ENCODE measurements at places on chromosomes 1 and 21. TPM values are rescaled to one million over a fixed set of nuclear protein-coding genes. Genes with fewer than 3 reads are reported as not detected.

Gene SELL
- 10.3 TPM for total RNA-seq

Gene AHCYL1
- total RNA-seq, result 79.0 TPM

Gene KCNN3
- 3.2 TPM for total RNA-seq

Gene TNFRSF25
- 6.5 TPM for total RNA-seq

Gene TAS1R1
- not detected for total RNA-seq

Gene HSPA6
- 9.0 TPM for total RNA-seq

DNA sequence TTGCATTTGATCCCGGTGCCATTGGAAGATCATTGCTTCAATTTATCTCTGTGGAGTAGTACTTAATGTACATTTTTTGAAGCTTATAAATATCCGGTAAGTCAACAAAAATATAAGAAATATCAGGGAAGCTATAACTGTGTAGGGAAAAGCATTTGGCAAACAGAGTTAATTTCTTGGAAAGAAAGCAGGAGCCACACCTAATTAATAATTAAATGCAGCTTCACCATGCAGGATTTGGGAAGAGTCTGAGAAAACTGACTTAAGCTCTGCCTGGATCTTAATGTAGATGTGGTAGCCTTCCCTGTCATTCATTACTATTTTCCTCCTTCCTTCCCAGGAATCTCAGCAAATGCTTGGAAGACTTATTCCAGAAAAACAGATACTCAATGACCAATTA, 134.5 kb downstream of the ATP5PO start:
- no peak for DNase-seq

DNA sequence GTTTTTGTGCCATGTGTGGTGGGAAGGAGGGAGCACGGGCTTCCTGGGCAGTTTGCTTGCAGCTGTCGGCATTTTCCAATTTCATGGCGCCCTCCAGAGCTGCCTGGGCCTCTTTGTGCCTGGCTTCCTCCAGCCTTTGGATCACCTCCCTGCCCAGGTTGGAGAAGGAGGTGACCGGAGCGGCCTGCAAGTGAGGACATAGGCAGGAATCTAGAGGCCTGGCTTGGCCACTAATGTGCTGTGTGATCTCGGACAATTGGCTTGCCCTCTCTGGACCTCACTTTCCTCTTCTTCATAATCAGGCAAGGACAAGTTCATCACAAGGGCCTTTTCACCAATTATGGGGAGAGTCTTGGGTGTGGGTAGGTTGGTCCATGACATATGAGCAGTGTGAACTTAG, 245.1 kb downstream of the MATN1 start:
- peak; percentile 57 for DNase-seq

DNA sequence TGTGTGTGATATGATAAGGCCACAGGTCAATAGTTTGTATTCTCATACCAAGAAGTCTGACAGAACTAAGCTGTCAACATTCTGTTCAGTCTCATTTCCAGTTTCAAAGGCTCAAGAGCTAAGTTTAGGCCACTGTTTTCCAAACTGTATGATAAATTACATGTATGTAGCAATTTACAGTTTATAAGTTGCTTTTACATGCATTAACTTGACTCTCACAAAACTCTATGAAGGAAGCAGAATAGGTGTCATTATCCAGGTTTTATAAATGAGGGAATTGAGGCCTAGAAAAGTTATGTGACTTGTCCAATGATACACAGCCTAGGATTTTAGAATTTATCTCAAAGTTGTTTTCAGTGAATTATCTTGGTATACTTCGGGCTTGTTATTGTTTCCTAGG, 23.4 kb downstream of the FMO5 start:
- no peak for DNase-seq

DNA sequence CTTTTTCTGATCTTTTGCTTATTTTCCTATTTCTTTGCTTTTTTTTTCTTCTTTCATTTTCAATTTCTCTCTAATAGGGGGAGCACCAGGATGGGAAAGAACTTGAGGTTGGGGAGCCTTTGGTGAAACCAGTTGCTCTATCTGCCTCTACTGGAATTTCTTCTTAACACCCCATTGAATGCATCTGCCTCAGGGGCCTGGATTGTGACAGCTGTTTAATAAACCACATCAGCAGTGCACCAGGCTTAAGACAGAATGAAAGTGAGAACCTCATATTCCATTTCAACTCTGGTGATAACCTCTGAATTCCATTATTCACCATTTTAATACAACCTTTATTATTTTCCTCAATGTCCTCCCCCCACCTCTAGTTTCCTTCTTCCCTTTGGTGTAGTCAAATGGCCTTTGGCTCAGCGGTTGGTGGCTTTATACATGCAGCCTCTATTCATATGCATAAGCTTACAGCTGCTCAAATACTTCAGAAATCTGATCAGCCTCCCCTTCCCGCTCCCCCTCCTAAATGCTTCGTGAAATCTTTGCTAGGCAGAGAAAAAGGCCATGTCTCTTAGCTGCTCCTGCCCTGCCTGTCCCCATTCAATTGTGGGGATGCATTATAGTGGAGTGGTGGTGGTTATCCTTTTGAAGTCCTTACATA, 537.3 kb upstream of the PLXNA2 start:
- no peak for DNase-seq

DNA sequence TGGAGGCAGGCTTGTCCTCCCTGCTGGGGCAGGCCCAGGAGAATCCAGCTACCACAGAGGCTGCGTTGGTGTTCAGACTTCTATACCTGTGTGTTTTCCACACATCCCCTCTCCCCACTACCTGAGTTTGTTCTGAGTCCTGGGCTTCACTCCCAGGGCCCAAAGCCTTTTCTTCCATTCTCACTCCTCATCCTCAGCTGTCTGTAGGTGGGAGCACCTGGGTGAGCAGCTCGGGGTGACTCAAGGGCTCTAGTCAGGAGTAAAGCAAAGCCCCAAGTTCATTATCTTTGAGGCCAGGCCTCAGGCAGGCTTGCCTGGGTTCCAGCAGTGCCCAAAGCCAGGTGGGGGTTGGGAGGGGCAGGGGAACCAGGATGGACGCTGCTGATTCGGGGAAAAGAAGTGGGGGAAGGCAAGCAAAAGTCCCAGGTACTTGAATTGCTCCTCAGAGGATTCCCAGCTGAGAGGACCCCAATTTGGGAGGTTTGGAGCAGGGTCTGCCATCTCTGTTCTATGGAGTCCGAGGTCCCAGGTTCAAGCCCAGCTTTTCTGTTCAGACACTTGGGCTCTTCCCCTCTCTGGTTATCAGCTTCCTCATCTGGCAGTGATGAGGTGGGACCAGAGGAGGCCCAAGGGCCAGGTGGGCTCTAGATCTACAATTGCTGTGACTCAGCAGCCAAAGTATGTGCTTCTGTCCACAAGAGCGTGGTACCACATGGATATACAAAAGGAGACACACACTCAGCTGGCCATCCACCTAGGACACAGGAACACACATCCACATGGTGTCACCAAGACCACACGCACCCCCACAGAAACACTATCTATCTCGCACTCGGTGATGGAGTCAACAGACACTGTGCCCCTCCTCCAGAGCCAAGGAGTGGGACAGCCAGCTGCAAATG, 5.8 kb upstream of the PTPN7 start:
- no peak for DNase-seq

GRCh38 chr21:15669247-15669646, 60.5 kb upstream of the USP25 start:
- DNase-seq, result no peak

GRCh38 chr1:38328278-38329035, 281.9 kb upstream of the POU3F1 start:
- no peak for DNase-seq

DNA sequence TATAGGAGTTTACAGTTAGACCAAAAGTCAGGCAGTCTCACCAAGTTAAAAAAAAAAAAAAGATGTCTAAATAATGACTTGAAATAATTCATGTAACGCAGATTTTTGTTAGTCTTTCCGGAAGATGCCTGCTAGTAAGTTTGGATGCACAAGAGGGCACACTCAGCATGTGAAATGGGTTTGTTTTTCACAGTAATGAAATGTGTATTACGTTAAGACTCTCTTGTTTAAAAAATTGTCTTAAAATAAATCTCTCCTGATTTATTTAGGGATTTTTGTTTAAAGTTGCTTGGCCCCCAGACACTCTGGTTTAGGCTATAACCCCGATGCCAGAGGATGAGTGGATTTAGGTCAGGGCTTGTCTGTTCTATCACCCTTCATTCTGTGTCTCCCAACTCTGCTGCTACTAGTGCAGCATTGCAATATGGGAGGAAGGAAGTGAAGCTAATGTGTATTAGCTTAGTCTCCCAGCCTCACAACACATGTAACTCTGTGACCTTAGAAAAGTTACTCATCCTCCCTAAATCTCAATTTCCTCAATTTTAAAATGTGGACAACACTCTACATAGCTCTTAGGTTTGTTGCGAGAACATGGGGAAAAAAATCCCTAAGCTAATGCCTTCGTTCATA, 25.7 kb downstream of the CTH start:
- DNase-seq, result no peak

DNA sequence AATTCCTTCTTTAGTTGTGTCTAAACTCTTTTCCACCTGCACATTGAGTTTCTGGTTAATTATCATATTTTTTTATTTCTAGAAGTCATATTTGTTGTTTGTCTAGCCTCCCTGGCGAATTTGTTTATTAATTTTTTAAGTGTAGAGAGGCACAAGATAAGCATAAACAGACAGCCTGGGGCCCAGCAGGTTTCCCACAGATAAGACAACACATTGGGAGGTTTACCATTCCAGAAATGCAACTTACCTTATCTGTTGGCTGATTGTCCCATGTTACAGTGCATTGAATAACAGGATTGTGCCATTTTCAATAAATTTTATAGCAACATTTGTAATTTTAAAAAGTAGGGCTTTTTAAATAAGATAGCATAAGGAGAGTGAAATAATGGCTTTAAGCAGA, 34.9 kb downstream of the COG2 start:
- DNase-seq, result no peak

GRCh38 chr21:43731891-43732711, 13.2 kb downstream of the PDXK start:
- DNase-seq, result peak; percentile 42

DNA sequence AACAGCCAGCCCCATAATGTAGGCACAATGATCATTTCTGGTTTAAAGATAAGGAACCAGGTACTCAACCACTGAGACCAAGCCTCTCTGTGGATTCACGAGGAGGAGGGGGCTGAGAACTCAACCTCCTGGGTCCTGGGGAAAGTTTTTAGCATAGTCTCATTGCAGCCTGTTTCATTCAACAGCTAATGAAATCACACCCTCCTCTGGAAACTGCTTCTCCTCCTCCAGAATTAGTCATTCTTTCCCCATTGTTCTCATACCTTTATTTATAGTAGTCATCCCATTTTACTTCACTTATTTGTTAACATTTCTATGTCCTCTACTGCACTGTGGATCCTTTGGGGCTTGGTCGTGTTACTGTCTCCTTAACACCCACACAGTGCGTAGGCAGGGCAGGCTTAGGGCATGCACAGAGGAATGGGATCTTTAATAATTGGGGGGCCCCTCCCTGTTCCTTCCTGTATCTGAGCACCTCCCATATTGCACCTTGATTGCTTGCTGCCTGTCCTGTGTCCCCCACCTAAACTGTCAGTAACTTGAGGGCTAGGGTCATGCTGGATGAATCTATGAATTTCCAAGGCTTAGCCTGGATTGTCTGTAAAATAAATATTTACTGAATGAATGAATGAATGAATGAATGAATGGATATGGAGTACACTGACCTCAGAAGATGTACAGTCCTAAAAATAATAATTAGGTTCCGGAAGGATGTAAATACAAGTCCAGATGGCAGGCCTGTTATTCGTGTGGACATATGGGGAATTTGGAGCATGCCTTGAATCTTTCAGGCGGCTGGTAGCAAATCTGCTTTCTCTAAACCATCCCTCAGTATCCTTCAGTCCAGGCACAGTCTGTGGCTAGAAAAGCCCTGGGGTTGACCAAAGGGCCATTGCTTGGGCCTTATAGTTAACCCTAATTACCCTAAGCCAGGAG, 153.8 kb upstream of the HMGB4 start:
- DNase-seq, result no peak

DNA sequence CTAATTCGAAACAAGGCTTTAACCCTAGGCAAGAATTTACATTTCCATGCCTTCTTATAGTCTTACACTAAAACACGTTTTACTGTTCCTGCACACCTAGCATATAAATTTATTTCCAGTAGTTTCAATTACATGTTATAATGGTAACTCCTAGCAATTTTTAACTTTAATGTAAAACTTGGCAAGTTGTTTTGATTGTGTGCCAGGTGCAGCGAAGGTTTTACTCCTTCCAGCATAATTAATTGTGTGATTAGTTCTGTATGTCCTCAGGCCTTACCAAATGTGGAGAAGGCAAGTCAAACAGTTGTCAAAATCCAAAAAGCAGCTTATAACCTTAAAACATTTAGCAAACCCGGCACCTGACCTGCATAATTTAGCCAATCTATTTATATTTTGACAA, 114.8 kb downstream of the KCNK1 start:
- no peak for DNase-seq

GRCh38 chr1:30675761-30676160, 47.6 kb downstream of the MATN1 start:
- no peak for DNase-seq

GRCh38 chr1:200265881-200266280, 144.0 kb downstream of the ZNF281 start:
- no peak for DNase-seq

GRCh38 chr21:16460936-16461335, 731.2 kb downstream of the USP25 start:
- DNase-seq, result no peak

DNA sequence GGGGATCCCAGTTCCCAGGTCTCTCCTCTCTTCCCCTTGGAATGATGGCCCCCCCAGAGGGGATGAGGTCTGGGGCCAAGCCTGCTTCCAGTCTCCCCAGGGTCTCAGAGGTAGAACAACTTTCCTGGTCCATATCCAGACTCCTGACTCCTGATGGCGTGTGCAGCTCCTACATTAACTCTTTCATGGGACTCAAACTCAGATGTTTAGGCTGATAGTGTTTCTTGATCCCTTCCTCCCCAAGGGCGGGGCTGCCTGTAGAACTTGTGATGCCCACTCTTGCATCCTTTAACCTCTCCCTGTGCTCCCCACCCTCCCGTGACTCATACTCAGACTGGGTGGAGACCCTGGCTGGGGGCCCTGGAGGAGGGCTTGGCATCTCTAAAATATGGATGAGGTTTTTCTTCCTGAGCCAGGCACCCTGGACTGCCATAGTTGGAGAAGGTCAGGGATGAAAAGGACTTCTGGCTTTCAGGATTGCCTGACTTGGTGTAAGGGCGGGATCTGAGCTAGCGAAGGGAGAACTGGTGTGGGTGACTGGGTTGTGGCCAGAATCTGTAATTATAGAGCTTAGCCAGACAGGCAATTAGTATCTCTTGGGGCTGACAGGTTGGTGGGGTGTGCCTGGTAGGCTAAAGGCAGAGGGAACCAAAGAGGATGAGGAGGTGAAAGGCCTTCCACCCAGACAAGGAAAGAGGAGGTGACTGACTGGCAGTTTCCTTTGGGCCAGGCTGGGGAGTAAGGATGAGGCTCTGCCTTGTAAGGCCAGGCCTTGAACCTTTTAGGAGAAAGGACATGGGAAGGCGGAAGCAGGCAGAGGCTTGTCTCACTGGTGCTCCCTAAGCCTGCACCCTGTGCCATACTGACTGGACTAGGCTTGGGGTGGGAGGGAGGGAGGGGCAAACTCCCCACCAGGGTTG, 1.5 kb downstream of the ATP8B2 start:
- DNase-seq, result peak; percentile 93

DNA sequence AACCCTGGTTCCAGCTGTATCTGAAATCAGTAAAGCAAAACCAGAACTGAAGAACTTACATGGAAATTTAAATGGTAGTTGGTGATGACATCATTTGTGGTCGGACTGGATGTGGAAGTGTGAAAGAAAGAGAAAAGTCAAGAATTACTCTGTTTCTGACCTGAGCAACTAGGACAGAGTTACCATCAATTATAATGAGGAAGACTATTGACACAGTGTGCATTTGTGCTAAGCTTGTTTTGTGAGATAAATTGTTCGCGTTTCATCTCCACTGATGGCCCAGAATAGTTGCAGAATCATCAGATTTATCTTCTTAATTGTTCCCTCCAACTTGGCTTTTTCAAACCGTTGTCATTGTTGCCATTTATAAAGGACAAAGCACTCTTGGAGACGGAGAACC, 410.6 kb upstream of the DEPDC1 start:
- no peak for DNase-seq
